Breast epithelium (tissue), 4 donors: ENCODE measurements at places on chromosomes 5 and 9. TPM values are rescaled to one million over a fixed set of nuclear protein-coding genes. Genes with fewer than 3 reads are reported as not detected.

GRCh38 chr9:131603199-131603598, 57.9 kb downstream of the PRRT1B start:
- H3K36me3 ChIP-seq, result peaks cover under 1% of the 10 kb centered on the region
- H3K27ac ChIP-seq, result no peak overlapping the region
- no peaks in the 10 kb centered on the region for H3K4me1 ChIP-seq
- H3K27me3 ChIP-seq, result no peaks in the 10 kb centered on the region
- no peak for DNase-seq

- peak; percentile 46 for DNase-seq
- H3K27me3 ChIP-seq, result no peaks in the 10 kb centered on the region
- no peak overlapping the region for H3K4me3 ChIP-seq
- no peaks in the 10 kb centered on the region for H3K36me3 ChIP-seq
- peak overlapping the region; percentile 8 for H3K27ac ChIP-seq
Measured at GRCh38 chr9:128927731-128928411, 7.1 kb downstream of the PHYHD1 start.

GRCh38 chr9:99055384-99055783, 49.5 kb upstream of the TGFBR1 start:
- no peak for DNase-seq
- no peaks in the 10 kb centered on the region for H3K36me3 ChIP-seq
- no peaks in the 10 kb centered on the region for H3K27me3 ChIP-seq
- H3K4me3 ChIP-seq, result no peak overlapping the region

GRCh38 chr5:176739461-176740051, 70.8 kb upstream of the UNC5A start:
- H3K27ac ChIP-seq, result no peak overlapping the region
- H3K36me3 ChIP-seq, result no peaks in the 10 kb centered on the region
- peaks cover 64% of the 10 kb centered on the region for H3K27me3 ChIP-seq
- H3K4me3 ChIP-seq, result no peak overlapping the region

The CDH10 gene
- total RNA-seq, result not detected

- no peak overlapping the region for H3K4me3 ChIP-seq
- no peak for DNase-seq
- no peaks in the 10 kb centered on the region for H3K36me3 ChIP-seq
Measured at GRCh38 chr9:86801246-86801645, 146.1 kb downstream of the GAS1 start.

DNA sequence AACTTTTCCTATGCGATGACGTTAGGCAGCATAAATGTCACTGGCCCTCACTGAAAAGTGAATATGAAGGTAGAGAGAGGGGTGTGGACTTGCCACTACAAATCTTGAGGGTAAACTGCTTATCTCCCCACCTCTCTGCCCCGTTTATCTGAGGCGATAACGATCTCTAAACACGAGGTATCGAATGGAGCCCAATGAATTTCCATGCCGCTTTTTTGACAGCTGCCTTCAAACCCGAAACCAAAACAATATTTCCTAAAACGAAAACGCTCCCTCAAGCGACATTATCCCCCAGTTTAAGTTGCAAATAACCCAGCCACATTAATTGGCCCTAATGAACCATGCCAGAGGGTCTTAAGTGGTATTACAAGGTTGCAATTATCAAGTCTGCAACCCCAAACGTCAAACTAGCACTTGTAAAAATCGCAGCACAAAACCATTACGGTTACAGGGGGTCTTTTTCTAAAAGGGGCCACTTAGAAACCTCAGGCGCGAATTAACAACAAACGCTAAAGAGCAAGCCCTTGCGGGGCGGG, 1.4 kb downstream of the NR3C1 start:
- peak overlapping the region; percentile 90 for H3K4me3 ChIP-seq
- no peaks in the 10 kb centered on the region for H3K36me3 ChIP-seq
- DNase-seq, result no peak
- no peaks in the 10 kb centered on the region for H3K27me3 ChIP-seq
- peak overlapping the region; percentile 96 for H3K27ac ChIP-seq
- no peaks in the 10 kb centered on the region for H3K4me1 ChIP-seq

GRCh38 chr5:14483504-14484157, 98.0 kb upstream of the OTULINL start:
- H3K27me3 ChIP-seq, result no peaks in the 10 kb centered on the region
- DNase-seq, result no peak
- no peak overlapping the region for H3K27ac ChIP-seq
- no peak overlapping the region for H3K4me3 ChIP-seq
- no peaks in the 10 kb centered on the region for H3K4me1 ChIP-seq

DNA sequence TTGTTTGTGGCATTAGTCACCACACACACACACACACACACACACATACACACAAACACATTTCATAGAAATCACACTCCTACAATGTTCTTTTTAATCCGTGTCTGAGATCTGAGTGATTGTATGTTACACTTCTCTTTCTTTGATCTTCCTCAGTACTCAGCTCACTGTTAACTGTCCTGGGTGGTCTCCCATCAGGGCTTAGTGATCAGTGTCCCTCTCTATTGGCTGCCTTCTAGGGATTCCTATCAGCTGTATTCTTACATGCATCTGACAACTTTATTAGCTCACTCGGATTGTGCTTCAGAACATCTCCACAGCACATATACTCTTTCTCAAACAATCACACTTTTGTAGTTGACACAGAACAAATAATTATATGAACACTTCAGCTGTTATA, 170.2 kb upstream of the POU5F2 start:
- no peak for DNase-seq
- no peak overlapping the region for H3K4me3 ChIP-seq
- H3K36me3 ChIP-seq, result no peaks in the 10 kb centered on the region
- H3K27ac ChIP-seq, result no peak overlapping the region
- H3K4me1 ChIP-seq, result no peaks in the 10 kb centered on the region
- no peaks in the 10 kb centered on the region for H3K27me3 ChIP-seq

GRCh38 chr5:172207511-172207910, 13.5 kb downstream of the EFCAB9 start:
- H3K27me3 ChIP-seq, result no peaks in the 10 kb centered on the region
- no peak for DNase-seq
- no peaks in the 10 kb centered on the region for H3K36me3 ChIP-seq

DNA sequence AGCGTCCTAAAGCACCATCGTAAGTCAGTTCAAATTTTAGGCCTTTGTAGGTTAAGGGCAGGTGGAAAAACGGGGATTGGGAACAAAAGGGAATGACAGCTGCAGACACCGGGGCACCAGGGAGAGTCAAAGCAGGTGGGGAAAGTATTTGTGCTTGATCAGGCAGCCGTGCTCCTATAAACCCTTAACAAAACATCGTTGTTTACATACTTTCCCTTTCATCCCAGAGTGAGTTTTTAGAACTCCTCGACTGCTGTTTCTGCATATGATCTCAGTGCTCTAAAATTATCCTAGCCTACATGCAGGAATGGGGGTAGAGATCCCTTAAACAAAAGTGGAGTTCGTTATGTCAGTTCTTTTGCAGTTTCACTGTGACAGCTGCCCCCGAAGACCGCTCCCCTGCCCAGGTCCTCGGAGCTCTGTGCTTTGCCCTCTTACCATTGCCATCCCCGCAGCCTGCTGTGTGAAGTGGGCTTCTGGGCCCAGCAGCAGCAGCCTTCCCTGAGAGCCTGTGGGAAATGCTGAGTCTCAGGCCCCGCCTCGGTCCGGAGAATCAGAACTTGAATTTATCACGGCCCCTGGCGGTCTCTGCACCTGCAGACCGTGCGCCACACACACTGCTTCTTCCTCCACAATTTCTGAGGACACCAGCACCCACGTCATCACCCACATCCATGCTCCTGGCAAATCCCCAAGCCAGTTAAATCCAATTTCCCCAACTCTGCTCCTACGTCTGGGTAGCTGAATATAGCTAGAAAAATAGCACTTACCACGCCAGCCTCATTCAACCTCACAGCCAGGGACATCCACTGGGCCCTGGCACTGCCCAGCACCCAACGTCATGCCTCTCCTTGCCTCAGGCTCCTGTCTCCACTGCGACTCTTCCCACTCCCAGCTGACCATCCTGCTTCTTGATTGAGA, 86.8 kb downstream of the NSUN2 start:
- no peak for DNase-seq
- H3K4me3 ChIP-seq, result no peak overlapping the region
- no peak overlapping the region for H3K27ac ChIP-seq

DNA sequence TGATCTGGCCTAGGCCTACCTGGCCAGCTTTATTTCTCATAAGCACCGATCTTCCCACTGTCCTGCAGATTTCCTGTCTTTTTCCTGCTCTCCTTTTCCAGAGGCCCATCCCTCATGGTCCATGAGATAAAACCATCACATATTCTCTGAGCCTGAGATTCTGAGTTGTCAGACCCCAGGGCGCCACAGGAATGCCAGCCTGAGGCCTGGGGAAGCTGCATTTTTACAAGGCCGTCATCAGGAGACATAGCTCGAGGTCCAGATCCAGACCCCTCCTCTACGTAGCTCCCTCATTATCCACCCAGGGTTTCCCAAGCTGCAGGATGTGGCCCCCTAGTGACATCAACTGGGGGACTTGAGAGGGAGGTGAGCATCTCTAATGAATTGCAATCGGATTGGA, 204.3 kb downstream of the ATPSCKMT start:
- H3K27ac ChIP-seq, result no peak overlapping the region
- H3K4me3 ChIP-seq, result no peak overlapping the region
- H3K4me1 ChIP-seq, result no peaks in the 10 kb centered on the region
- H3K36me3 ChIP-seq, result no peaks in the 10 kb centered on the region

GRCh38 chr9:16884373-16884772, 13.9 kb upstream of the BNC2 start:
- no peaks in the 10 kb centered on the region for H3K36me3 ChIP-seq
- no peak for DNase-seq
- no peak overlapping the region for H3K4me3 ChIP-seq

The GCNT4 gene
- 2.3 TPM for total RNA-seq

GRCh38 chr5:149581931-149582768, 852 bp downstream of the ARHGEF37 start:
- DNase-seq, result no peak
- no peaks in the 10 kb centered on the region for H3K36me3 ChIP-seq
- peak overlapping the region; percentile 92 for H3K27ac ChIP-seq
- H3K4me3 ChIP-seq, result peak overlapping the region; percentile 65
- no peaks in the 10 kb centered on the region for H3K27me3 ChIP-seq

DNA sequence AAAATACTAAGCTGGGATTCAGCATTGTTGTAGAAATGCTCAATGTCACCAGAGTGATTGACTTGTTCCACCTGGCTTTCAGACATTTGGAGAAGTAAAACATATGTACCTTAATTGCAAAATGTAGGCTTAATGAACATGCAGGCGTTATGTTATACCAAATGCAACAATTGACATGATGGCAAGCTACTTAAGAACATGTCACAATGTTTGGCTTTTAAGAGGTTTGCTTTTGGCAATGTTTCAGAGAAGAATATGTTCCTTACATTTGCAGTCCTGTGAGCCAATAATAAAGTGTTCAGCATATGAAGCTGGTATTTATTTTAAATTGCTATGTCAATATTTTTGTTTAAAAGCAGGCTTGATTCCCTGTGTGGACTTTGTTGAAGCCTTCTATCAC, 111.7 kb upstream of the NUDT12 start:
- H3K4me1 ChIP-seq, result no peaks in the 10 kb centered on the region
- no peak overlapping the region for H3K27ac ChIP-seq
- H3K27me3 ChIP-seq, result no peaks in the 10 kb centered on the region

The CATSPER3 gene
- total RNA-seq, result 0.32 TPM

DNA sequence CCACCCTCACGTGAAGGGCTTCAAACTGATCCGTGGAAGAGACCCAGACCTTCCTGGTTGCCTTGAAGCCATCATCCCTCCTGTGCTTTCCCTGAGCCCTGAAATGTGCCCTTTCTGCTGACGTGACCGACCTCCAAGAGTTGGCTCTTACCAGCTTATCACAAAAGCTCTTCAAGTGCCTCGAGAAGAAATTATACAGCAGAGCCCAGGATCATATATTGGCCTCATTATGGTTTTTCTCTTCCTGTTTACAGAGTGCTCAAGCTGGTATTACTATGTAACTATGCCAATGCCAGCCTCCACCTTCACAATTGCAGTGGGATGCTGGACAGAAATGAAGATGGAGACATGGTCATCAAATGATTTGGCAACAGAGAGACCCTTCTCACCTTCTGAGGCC, 66.0 kb downstream of the AOPEP start:
- H3K36me3 ChIP-seq, result no peaks in the 10 kb centered on the region
- H3K27me3 ChIP-seq, result no peaks in the 10 kb centered on the region
- DNase-seq, result no peak
- H3K27ac ChIP-seq, result no peak overlapping the region
- H3K4me3 ChIP-seq, result no peak overlapping the region
- no peaks in the 10 kb centered on the region for H3K4me1 ChIP-seq

- no peaks in the 10 kb centered on the region for H3K4me1 ChIP-seq
- H3K4me3 ChIP-seq, result no peak overlapping the region
- no peak overlapping the region for H3K27ac ChIP-seq
Measured at GRCh38 chr5:165057145-165057544, 1551.7 kb downstream of the MAT2B start.

The MLANA gene
- total RNA-seq, result not detected

- no peak overlapping the region for H3K27ac ChIP-seq
- no peaks in the 10 kb centered on the region for H3K27me3 ChIP-seq
- no peaks in the 10 kb centered on the region for H3K36me3 ChIP-seq
- H3K4me3 ChIP-seq, result no peak overlapping the region
- DNase-seq, result no peak
Measured at GRCh38 chr9:28518439-28518838, 945.2 kb upstream of the C9orf72 start.

DNA sequence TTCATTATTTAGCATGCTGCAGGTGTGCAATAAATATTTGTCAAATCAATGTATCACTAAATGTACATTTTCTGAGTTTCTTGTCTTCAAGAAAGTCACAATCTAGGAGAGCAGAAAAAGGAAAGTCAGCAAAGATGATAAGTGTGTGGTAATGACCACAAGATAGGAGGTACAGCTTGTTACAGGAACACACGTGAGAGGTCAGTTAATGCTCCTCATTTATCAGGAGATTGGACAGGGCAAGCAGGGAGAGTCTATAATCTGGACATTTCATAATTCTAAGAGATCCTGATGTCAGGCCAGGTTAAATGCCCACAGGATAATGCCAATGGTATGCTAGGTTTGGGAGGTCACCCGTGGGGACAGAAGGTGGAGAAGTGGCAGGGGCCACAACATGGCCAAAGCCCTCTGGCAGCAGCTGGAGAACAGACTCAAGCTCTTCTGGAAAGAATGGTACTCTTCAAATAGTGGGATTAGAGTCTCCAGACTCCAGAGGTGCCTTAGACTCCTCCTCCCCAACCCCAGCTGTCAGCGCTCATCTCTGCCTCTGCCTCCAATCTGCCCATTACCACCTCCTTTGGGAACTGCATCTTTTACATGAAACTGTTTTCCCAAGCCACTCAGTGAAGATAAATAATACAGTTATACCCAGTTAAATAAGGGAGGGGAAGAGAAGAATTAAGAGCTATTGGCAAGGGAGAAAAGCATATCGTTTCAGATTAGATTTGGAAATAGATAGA, 114.3 kb downstream of the ASTN2 start:
- no peak overlapping the region for H3K27ac ChIP-seq
- DNase-seq, result no peak
- no peaks in the 10 kb centered on the region for H3K4me1 ChIP-seq
- no peak overlapping the region for H3K4me3 ChIP-seq

The TMOD1 gene
- 10.4 TPM for total RNA-seq

The SOX30 gene
- total RNA-seq, result not detected

The SLC25A2 gene
- total RNA-seq, result 0.64 TPM
